ENCODE measurements at places on chromosomes 5 and 9.

DNA sequence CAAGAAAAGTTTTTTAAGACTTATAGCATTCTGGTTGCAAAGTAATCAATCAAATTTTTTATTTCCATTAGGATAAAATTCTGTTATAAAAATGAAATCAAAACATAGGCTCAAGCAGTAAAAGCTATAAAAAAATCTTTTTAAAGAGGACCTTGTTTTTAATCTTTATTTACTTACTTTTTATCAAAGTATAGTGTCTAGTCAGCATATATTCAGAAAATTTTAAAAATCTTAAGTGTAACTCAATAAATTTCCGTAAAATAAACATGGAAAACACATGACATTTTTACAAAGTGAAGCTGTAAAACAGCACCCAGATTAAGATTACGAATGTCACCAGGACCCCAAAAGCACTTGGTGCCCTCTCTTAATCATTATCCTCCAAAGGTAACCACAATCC, 302.4 kb downstream of the TMEM161B start:
- no peak for DNase-seq

DNA sequence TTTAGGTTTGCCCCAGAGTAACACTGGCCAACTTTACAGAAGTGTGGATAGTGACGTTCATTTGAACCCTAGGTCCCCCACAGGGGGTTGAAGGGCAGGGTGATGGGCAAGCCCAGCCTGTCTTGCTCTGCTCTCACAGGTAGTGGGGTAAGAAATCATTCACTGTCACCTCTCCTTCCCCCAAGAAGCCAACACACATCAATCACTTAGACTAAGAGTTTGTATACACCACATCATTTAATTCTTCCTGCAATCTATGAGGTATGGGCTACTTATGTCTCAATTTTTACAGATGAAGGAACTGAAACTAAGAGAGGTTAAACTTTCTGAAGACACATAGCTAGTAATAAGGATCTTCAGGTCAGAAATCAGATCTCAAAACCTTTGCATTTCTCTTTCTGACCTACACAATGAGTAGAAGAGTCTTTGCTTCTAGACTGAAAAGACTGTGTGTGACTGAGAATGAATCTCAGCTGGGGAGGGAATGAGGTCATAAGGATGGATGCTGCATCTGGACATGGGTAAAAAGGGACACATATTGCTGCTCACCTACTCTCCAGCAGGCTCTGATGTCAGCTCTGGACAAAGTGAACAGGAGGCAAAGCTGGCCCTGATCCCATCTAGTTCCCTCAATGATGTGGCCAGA, 81.0 kb upstream of the EQTN start:
- no peak for DNase-seq

GRCh38 chr9:101403516-101404285, 5.0 kb downstream of the ZNF189 start:
- DNase-seq = no peak

DNA sequence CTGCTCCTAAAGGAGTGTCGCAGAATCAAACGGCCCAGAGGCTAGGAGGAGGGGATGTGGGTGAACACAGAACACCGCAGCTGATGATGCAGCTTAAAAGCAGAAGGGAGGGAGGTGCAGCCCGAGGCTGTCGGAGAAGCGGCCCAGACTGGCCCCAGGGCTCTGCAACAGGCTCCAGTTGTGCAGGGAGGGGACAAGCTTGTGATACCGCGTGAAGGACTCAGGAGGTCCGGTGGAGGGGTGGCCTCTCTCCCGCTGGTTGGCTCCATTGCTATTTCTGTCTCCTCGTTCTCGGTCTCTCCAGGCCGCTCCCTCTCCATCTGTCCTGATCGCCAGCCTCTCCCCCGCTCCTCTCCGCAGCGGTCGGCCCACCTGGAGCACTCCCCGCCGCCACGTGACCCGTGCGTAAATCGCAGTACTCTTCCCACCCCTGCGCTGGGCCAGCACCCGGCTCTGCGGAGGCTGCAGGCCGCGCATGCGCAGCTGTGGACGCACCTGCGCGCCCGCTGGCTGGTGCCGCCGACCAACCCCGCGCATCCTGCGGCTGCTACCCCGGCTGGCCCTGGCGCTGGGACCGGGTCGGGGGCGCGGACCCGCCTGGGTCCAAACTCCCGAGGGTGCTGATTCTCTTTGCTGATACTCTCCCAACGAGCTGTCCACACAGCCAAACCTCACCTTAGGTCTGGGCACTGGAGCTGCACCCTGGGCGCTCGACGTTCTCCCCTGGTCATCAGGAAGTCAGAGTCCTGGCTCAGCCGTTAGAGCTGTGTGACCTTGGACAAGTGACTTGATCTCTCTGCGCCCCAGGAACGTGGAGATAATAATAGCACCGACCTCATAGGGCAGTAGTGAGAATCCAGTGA, 3.7 kb upstream of the STXBP1 start:
- DNase-seq = peak; percentile 53

DNA sequence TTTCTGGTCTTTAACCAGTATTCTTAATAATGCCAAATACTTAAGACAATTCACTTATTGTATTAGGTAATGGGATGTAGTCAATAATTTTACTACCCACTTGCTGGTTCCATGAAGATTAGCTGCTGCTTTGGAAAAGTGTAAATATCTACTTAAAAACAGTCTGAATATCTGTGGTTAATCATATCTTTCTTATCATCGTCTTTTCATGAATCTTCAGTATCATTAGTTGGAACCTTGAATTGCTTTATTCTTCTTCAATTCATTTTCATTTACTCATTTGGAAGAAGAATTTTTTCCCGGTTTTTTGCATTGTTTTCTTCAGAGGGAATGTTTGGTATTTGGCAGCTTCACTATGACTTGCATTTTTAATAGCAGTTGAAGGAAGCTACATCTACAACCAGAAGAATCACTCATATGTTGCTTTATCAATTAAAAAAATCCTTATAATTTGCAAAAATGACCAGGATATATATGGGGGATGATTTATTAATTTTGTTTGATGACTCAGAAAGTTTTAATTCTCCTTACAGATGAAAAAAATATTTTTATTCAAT, 1398.3 kb upstream of the CDH6 start:
- DNase-seq = no peak

- no peak for DNase-seq
These were observed 51.2 kb upstream of the TRIM32 start for GRCh38 chr9:116635908-116636307.

- DNase-seq = no peak
These were observed 217.5 kb downstream of the RAB3C start for GRCh38 chr5:58800356-58800755.

GRCh38 chr9:13847270-13847669, 466.7 kb downstream of the NFIB start:
- DNase-seq = no peak

GRCh38 chr9:88930716-88931115, 60.6 kb upstream of the S1PR3 start:
- DNase-seq = no peak

- no peak for DNase-seq
These were observed 19.7 kb upstream of the VLDLR start for GRCh38 chr9:2601785-2602378.

GRCh38 chr5:147321569-147321968, 86.7 kb downstream of the STK32A start:
- DNase-seq = no peak

GRCh38 chr9:6782345-6782744, 24.6 kb downstream of the KDM4C start:
- no peak for DNase-seq

GRCh38 chr5:43773478-43773844, 170.5 kb downstream of the NNT start:
- no peak for DNase-seq

GRCh38 chr9:78707080-78707479, 410.2 kb downstream of the PSAT1 start:
- DNase-seq = no peak

GRCh38 chr5:929596-929995, 36.9 kb downstream of the TRIP13 start:
- no peak for DNase-seq

DNA sequence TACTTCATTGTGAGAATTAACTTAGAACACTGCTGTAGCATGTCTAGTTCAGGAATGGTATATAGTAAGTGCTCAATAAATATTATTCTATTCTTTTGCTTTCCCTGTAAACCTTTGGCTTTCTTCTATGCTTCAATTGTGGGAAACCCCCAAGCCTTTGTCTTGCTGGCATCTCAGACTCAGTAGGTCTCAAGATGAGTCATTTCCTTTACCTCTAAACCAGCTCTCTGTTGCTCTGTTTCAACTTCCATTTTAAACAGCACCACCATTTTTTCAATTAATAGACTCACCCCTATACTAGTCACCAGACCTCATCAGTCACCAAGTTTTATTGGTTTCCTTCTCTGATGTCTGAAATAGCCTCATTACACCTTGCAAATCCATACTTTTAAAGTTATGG, 43.5 kb downstream of the DMAC1 start:
- no peak for DNase-seq

DNA sequence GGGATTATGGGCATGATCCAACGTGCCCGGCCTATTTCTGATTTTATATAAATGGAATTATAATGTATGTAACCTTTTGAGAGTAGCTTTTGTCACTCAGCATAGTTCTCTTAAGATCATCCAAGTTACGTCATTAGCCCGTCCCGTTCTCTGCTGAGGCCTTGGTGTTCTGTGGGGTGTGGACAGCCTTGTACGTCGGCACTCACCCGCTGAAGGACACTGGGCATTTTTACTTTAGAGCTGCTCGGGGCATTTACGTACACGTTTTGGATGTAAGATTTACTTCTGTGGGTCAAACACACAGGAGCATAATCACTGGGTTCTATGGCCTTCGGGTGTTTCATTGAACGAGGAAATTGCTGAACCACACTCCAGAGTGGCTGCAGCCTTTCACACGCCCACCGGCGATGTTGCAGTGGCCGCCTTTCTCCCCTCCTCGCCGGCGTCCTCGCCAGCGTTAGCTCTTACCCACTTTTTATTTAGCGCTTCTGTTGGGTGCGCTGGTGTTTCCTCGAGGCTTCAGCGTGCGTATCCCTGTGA, 101.8 kb downstream of the EHMT1 start:
- no peak for DNase-seq

DNA sequence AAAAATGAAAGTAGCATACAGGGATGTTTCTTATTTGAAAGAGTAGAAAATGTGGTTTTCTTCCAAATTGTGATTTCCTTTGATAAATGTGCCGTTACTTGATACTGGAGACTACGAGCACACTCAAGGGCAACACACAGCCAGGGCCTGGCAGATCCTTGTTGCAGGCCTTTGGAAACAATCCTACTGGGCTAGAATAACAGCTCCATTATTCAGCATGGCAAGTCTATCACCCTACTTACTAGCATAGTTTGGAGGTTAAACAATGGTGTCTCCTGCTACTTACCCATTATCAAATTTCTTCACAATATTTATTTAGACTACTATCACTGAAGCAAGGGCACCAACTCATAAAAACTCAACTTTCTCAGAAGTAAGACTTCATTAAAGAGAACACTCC, 140.8 kb upstream of the ZNF608 start:
- no peak for DNase-seq
